Fibroblast of skin of right biceps (primary cell): ENCODE measurements at places on chromosomes 2 and 18.
A peak's percentile ranks its signal among the peaks of the same experiment; 100 is the strongest.

- DNase-seq: peak; percentile 44
These were observed 279.6 kb downstream of the SLC4A3 start for GRCh38 chr2:219907011-219907365.

DNA sequence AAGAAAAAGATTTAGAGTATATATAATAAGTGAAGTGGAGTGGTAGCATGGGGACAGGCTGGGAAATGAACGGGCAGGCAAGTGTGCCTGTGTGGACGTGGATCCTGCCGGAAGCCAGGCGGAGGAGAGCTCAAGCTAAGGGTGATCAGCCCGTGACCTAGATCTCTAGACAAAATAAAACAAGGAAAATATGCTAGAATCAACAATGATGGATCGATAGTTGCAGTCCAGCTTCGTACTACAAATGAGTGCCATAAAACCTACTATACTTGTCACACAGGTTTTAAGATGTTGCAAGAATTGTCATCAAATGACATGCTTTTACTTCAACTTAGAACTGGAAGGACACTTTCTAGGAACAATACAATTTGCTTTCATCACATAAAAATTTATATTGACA, 8.5 kb downstream of the EIF2AK2 start:
- no peak for DNase-seq

GRCh38 chr2:177271981-177272666, 7.6 kb upstream of the NFE2L2 start:
- DNase-seq: no peak

DNA sequence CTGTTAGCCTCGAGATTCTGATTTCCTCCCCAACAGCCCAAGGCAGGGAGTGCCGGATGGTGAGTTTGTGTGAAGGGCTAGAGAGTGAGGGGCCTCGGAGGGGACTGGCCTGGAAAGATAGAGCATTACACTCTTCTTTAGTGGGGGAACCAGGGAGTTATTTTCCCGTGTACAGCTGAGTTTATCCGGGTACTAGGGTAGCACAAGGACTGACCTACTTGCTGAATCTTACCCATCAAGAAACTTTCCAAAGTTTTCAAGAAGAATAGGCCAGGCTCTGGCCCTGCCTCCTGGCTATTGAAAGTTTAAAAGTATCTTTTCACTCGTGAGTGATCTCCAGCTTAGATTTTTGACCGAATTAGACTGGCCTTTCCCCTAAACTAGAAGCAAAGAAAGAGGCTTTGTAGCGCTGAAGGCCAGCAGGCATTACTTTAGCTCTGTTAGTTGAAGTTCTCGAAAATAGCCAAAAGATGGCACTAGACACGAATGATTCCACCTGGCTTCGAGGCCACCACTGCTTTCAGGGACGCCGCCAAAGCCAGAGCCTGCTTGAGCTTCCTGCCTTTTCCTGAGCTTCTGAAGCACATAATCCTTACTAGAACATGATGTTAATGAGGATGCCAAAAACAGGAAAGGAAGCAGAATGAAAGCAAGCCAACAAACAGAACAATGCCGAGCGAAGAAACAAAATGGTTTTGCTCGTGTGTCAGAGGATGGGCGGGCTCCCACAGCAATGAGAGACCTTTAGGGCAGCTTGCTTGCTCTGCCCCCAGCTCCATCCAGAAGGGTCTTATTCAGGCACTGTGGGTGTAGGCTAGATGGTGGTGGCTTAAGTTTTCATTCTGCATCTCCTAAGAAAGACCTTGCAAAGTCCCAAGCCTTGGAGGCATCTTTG, 55.8 kb downstream of the TSN start:
- peak; percentile 65 for DNase-seq
